ENCODE measurements at places on chromosomes 2 and 18.

DNA sequence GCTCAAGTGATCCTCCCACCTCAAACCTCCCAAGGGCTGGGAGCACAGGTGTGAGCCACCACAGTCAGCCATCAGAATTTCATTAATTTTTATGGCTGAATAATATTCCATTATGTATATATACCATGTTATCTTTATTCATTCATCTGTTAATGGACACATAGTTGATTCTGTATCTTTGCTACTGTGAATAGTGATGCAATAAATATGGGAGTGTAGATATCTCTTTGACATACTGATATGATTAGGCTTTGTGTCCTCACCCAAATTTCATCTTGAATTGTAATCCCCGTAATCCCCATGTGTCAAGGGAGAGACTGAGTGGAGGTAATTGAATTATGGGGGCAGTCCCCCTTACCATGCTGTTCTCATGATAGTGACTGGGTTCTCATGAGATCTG lies 38.2 kb upstream of the REEP1 start:
- DNase-seq = no peak

DNA sequence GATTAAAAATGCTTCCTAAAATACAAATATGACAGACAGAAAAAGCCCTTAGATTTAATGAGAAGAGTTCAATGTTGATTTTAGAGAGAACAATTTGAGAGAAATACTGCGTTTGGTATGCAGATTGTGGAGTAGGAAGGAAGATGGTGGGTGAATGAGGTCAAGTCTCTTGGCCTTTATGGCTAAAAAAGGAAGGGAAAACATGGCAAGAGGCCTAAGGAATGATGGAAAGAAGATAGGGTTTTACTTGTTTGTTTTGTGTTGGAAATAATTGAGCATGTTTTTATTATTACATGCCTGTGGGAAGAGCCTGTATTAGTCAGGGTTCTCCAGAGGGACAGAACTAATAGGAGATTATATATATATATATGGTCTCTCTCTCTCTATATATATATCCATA lies 318.1 kb downstream of the TRIB2 start:
- DNase-seq = no peak

DNA sequence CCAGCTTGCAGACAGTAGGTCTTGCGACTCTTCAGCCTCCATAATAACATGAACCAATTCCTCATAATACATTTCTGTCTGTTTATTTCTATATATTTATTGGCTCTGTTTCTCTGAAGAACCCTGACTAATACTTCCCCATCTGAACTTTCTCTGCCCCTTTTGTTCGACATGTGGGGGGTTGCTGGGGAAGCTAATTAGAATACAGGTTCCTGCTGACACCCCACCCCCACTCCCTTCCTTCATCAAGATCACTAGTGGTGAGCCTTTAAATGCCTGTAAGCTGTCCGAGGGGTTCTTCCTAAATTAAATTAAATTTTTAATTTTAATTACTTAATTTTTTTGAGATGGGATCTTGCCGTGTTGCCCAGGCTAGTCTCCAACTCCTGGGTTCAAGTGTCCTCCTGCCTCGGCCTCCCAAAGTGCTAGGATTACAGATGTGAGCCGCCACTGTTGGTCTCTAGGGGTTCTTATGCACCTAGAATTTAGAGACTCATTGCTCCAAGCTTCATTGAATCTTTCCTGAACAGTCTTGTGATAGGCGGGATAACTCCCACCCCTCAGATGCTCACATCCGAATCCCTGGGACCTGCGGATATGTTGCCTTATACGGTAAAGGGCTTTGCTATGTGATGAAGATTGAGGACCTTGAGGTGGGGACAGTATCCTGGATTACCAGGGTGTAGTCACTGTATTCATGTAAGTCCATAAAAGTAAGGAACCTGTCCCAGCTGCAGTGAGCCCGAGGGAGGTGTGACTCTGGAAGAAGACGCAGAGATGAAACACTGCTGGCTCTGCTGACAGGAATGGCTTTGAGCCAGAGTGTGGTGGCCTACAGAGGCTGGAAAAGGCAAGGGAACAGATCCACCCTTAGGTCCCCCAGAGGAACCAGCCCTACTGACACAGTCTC lies 26.2 kb downstream of the HPCAL1 start:
- no peak for DNase-seq

DNA sequence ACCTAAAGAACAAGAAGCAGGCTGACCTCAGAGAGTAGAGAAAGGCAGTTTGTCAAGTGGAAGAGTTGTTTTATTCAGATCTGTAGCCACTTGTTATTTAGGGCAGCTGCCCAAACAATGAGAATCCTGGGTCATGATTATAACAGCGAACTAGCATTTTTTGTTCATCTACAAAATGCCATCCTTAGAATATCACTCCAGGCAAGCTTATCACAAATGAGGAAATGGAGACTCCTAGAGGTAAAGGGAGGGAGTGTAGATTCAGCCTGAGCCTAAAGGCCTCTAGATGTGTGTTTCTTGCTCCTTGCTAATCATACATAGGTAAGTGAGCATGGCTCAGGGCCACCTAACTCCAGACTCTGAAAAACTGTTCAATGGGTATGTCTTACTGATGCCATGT lies 126.1 kb downstream of the HNMT start:
- DNase-seq = peak; percentile 54

GRCh38 chr2:52934323-52934898 lies 833.2 kb upstream of the CHAC2 start:
- DNase-seq = no peak

GRCh38 chr2:179764710-179765109 lies 96.7 kb downstream of the ZNF385B start:
- DNase-seq = no peak

GRCh38 chr2:145067549-145068030 lies 547.7 kb upstream of the ZEB2 start:
- DNase-seq = no peak

GRCh38 chr18:23738151-23738550 lies 48.9 kb downstream of the LAMA3 start:
- no peak for DNase-seq

- DNase-seq = no peak
Measured at GRCh38 chr2:226451486-226451885, 348.1 kb downstream of the IRS1 start.

GRCh38 chr2:43128559-43128955 lies 97.8 kb downstream of the ZFP36L2 start:
- no peak for DNase-seq

GRCh38 chr2:225739328-225739727 lies 339.8 kb downstream of the NYAP2 start:
- no peak for DNase-seq

GRCh38 chr2:181103659-181104058 lies 123.3 kb downstream of the UBE2E3 start:
- no peak for DNase-seq

- DNase-seq = peak; percentile 45
Measured at GRCh38 chr2:189298481-189298880, 118.9 kb upstream of the COL5A2 start.

DNA sequence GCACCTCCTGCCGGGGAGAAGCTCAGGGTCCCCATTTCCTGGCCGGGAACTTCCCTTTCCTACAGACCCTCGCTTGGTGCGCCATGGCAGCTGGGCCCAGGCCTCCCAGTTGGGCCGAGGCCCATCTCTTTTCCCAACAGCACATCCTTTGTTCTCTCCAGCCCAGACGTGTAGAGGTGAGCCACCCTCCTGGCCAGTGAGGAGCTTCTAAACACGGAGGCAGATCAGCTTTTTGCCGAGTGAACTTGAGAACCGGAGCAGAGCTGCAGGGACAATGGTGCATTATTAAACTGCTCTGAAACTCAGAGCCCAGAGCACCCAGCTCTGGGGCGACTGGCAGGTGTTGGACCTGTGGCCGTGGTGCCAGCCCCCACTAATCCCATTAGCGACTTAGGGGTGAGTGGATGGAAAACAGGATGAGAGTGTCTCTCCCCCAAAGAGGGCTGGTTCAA lies 25.4 kb downstream of the SH3BP4 start:
- no peak for DNase-seq

DNA sequence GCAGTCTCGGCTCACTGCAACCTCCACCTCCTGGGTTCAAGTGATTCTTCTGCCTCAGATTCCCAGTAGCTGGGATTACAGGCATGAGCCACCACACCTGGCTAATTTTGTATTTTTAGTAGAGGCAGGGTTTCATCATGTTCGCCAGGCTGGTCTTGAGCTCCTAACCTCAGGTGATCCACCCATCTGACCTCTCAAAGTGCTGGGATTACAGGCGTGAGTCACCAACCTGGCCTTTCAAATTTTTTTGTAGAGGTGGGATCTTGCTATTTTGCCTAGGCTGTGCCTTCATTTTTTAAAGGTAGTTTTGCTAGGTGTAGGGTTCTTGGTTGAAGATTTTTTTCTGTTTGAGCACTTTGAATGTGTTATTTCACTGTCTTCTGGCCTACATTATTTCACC lies 6.2 kb downstream of the HAUS1 start:
- no peak for DNase-seq

DNA sequence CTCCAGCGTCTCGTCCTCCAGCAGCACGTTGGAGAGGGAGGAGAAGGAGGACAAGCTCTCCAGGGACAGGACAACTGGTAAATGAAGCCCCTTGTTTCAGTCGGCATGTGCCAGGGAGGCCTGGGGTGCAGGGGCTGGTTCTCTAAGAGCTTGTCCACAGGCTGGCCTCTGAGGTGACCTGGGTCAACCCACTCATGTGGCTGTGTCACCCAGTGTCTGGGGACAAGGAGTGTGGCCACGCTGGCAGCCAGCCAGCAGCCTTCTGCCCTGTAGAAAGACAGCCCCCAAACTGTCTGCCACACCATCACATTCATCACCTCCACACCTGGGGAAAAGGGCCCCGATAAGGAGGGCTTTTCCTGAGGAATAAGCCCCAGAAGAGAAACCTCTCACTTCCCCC lies 119.5 kb downstream of the TPGS2 start:
- no peak for DNase-seq

DNA sequence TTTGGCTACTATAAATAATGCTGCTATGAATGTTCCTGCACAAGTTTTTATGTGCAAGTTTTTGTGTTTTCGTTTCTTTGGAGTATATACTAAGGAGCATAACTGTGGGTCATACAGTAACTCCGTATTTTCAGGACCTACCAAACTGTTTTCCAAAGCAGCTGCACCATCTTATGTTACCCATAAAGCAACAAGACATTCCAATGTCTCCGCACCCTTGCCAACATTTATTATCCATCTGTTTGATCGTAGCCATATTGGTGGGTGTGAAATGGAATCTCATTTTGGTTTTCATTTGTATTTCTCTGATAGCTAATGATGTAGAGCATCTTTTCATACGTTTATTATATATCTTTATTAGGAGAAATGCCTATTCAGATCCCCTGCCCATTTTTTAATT lies 13.8 kb downstream of the TMEM131 start:
- no peak for DNase-seq

- peak; percentile 68 for DNase-seq
Measured at GRCh38 chr2:151071382-151071781, 190.3 kb downstream of the RBM43 start.

- DNase-seq = no peak
Measured at GRCh38 chr2:183530333-183530901, 406.2 kb downstream of the NUP35 start.
